AG08395 (cell line): ENCODE measurements at places on chromosomes 3 and 15.

- DNase-seq = no peak
Measured at GRCh38 chr3:196949285-196949619, 6.9 kb upstream of the NCBP2 start.

- peak; percentile 13 for DNase-seq
Measured at GRCh38 chr3:176767385-176767784, 429.9 kb downstream of the TBL1XR1 start.

DNA sequence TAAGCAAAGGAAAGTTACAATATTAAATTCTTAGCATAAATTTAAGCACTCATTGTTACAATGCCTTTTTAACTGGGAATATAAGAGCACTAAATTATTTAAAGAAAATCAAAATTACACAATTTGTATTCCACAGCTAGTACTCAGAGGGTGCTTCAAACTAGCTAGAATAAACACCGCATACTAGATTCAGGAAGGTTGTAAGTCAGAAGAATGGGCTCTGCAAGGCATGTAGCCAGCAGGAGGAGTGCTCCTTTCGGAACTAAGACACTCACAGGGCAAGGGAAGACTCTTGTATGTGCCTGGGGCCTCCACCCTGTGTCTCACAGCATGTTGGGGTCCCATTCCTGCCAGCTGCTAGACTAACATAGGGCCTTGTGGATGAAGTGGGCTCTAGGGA is 327.7 kb upstream of the ALCAM start:
- DNase-seq = no peak

DNA sequence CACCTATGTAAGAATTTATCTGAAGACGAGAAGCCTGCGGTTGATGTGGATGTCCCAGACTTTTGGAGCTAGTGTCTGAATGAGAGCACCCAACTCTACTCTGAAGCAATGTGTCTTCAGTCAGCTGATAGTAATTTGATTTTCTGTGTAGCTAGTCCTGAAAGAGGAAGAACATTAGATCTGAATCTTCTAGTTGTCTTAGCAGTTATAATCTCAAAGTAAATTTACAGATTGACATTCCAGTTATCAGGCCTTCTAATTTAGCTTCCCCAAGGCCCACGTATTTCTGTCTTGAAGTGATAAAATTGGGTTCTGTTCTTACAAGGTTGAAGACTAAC is 1.5 kb downstream of the TCAIM start:
- no peak for DNase-seq

- DNase-seq = peak; percentile 22
Measured at GRCh38 chr3:32816439-32817256, 1.1 kb upstream of the TRIM71 start.

- no peak for DNase-seq
Measured at GRCh38 chr3:55709411-55710012, 222.4 kb upstream of the WNT5A start.

- DNase-seq = peak; percentile 8
Measured at GRCh38 chr3:99429502-99429901, 208.9 kb upstream of the COL8A1 start.

DNA sequence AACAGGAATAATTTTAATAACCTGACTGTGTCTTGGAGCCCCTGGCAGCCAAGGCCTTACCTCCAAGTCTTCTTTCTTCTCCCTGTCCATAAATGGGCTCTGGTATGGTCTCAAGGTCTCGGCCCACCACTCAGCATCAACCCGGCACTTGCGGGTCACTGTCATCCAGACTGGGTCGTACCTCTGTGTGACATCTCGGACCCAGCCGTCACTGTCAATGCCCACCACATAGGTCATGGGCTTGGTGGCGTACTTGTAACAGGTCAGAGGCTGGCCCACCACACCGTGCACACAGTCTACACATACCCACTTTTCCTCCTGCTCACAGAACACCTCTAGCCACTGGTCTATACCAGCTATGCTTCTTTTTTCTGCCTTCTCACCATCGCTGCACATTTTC is 20.4 kb downstream of the XPC start:
- no peak for DNase-seq

GRCh38 chr3:189683546-189684255 is 52.5 kb downstream of the TP63 start:
- no peak for DNase-seq

- no peak for DNase-seq
Measured at GRCh38 chr3:160852856-160853255, 96.8 kb downstream of the PPM1L start.

DNA sequence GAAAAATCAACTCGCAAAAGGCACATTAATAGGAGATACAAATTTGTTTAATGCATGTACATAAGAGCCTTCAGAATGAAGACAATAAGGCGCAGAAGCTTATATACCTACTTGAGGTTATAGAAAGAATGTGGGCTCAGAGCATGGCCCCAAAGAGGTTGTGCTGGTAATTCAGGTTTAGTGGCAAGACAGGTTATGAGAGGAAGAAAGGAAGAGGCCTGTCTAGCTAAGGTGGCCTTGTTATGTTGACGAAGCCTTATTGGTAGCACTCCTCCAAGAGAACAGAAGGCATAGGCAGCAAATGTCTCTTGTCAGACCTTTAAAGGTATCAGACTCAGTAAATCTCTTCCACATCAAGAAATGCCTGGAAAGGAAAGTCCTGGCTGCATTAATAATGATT is 290.8 kb downstream of the MCTP2 start:
- DNase-seq = no peak

DNA sequence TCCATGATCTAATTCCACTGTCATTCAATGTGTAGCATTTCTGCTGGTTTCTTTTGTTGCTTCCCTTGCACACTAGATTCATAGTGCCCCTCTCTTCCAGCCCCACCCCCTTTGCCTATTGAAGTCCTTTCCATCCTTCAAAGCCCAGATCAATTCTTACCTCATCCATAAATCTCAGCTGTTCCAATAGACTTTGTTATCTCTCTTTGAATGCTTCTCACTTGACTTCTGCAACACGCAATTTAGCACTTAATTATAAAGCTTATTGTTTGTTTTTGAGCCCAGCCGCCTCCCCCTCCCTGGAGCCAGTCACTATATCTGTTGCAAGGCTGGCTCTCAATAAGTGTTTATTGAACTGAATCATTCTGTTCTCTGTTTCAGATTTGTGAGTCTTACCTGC is 174.6 kb upstream of the TBL1XR1 start:
- no peak for DNase-seq

- peak; percentile 85 for DNase-seq
Measured at GRCh38 chr3:128170866-128171516, 17.7 kb downstream of the EEFSEC start.

DNA sequence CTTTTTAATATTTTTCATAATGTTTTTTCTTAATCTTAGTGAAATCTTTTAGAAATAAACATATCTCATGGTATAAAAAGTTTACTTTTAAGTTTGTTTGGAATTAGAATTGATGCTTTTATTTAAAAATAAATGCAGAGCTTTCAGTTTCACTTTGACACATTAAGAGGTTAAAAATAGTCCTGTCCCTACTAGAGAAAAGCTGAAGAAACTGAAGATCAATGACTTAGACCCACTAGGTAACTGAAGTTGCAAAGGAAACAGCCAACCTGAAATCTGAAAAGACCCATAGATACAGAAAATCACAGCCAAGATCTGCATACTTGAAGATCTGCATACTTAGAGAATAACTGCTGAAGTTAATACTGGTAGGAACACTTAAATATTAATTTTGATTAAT is 237.6 kb downstream of the RAP2B start:
- no peak for DNase-seq

DNA sequence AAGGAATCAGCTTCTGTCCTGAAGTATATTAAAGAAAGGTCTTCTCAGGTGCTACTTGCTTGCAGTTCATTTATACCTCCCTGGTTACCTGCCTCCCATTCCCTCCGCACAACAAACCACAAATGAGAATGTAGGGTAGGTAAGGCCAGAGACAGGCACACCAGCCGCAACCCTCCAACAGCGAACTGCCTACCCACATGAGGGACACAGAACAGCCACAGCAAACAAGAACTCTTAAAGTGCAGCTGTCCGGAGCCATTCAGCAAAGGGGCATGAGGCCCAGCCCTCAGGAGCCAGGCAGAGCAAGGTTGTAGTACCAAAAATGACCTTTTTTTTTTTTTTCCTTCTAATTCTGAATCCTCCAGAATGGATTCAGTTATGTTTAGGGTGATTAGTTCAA is 52.4 kb downstream of the SPSB4 start:
- no peak for DNase-seq

- no peak for DNase-seq
Measured at GRCh38 chr3:188867691-188868265, 304.0 kb upstream of the TPRG1 start.
